Stimulated activated CD4-positive, alpha-beta T cell treated with anti-CD3 and anti-CD28 coated beads, Interleukin-1b, Interleukin-23, amount 100 ng/mL, for 1 hour (primary cell): ENCODE measurements at places on chromosomes 11 and 22.

DNA sequence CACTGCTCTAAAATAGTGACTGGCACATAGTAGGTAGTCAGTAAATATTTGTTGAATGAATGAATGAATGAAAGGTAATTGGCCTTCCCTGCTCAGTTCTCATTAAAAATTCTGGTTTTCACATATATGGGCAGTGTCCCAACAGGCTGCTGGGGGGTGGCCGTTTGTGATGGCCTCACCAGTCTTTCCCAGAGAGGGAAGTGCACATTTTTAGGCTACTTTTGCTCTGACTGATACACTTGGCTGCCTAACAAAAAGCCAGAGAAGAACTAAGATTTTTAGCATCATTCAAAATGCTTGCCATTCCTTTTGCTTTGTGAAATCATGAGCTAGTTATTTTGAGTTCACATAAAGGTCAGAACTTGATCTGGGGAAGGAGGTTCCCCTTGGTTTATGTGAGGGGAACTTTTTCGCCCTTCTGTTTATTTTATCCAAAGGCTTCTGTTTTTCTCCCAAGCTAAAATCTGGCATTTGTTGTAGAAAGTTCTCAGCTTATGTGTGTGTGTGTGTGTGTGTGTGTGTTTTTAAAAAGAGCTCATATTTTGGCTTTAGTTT, 83.1 kb downstream of the PTPRJ start:
- DNase-seq = no peak

DNA sequence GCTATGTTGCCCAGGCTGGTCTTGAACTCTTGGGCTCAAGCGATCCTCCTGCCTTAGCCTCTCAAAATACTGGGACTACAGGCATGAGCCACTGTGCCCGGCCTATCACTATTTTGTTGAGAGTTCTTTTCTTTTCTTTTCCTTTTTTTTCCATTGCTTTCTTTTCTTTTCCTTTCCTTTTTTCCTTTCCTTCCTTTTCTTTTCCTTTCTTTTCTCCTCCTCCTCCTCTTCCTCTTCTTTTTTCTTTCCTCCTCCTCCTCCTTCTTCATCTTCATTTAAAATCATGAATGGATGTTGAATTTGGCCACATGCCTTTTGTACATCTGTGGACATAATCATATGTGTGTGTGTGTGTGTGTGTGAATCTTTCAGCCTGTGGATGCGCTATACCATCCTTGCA, 25.7 kb upstream of the PRAME start:
- DNase-seq = no peak

DNA sequence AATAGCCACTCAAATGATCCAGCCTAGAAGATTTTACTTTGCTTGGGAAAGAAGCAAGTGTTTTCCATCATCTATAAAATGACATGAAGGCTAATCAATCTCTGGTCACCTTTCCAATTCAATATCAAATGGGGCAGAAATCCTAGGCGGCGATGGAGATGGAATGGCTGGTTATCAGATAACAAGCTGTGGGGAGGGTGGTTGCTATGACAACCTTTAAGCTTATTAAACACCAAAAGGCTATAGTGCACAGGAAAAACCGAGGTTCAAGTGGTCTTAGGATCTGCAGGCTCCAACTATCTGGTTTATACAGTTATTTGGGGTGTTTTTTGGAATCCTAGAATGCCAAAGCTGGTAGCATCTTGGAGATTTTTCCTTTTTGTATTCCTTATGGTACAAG, 13.9 kb upstream of the BSX start:
- DNase-seq = no peak

DNA sequence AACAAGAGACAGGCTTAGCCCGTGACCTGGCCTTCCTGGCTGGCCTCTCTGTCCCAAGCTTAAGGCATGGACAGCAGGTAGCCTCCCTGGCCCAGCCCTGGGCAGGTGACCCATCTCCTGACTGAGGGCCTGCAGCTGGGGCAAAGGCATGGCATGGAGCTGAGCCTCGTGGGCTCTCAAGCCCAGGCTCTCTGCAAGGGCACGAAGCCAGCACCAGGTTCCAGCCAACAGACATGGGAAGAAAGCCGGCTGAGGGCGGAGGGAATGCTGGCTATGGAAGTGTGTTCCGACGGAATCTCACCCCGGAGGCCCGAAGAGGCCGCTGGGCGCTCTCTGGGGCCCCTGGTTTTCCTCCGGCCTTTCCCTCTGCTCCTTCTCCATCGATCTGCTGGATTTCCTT, 12.9 kb downstream of the DNAL4 start:
- DNase-seq = no peak

- DNase-seq = no peak
These were observed 9.6 kb downstream of the PLEKHA7 start for GRCh38 chr11:17004486-17005148.

GRCh38 chr11:122020902-122021301, 95.1 kb downstream of the BLID start:
- DNase-seq = no peak
